Activated CD4-positive, alpha-beta T cell treated with anti-CD3 and anti-CD28 coated beads, Interleukin-2, amount 50 U/mL, for 1 hour (primary cell): ENCODE measurements at places on chromosomes 1 and 21.

GRCh38 chr1:27525296-27526272 is 35.6 kb upstream of the WASF2 start:
- DNase-seq, result peak; percentile 35

DNA sequence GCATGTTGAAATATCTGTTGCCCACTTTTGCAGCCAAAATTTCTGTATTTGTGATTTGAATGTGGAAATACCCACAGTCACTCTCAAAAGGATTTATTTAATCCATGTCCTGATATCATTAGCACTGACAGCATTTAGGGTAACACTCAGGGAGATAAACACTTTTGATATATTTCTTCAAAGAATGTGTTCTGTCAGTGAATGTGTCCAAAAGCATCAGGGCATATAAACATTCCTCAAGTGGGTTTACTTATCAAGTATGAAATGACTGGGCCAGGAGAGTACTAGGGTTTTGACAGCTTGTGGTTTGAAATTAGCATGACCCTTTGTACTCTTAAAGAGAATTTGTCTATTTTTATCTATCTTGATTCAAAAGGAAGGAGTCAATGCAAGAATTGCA is 1302.1 kb upstream of the ADGRL2 start:
- DNase-seq, result no peak

- no peak for DNase-seq
Measured at GRCh38 chr1:116735246-116735645, 19.0 kb upstream of the CD2 start.

- no peak for DNase-seq
Measured at GRCh38 chr1:51214615-51215131, 21.4 kb upstream of the RNF11 start.
